ENCODE measurements at places on chromosomes 1 and 21.

DNA sequence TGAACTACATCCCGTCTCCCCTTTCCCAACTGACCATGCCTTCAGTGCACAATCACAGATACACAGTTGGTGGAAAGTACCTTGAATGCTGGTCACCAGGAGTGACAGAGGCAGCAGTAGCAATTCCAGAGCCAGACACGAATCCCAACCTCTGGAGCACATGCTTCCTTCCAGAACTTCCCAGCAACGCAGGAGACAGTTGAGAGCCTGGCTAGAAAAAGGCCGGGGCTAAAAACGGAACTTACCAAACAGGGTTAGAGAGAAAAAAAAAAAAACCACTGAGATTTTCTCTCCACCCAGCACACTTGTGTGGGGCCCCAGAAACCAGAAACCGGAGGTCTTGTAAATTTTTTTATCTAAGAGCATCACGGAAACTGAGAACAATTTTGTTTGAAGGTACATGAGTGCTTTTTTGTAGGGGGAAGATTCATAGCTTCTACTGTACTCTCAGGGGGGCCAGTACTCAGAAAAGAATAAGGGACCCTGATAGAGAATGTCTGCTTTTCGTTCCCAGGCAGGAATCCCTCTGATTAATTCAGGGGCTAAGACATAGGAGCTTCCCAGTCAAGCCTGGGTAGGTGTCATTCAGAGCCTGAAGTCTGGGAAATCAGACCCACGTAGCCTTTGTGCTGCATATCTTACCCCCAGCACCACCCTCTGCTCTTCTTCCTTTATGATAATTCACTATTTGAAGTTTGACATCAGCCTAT lies at the start of gene CD48:
TSS of gene CD48 (minus strand) at position 221 of the 710 bp plus-strand sequence. CDS start at position 162, 59 bp downstream.
- DNase-seq, result no peak

GRCh38 chr1:223513309-223513708 lies 120.1 kb downstream of the CCDC185 start:
- DNase-seq, result no peak

DNA sequence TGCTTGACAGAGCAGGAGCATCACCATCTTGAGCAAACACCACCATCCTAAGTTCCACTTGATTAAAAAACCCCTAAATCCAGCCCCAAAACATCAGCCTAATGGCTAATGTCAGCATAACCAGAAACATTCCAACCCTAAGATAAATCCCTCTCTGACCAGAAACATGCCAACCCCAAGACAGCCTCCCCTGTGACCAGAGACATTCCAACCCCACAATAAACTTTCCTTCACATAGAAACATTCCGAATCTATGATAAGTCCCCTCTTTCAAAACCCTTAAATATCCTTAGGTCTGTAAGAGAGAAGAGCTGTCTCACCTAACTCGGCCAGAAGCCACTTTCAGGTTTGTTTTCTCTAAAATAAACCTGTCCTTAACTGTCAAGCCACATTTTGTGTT lies 17.4 kb upstream of the SLC2A5 start:
- no peak for DNase-seq

DNA sequence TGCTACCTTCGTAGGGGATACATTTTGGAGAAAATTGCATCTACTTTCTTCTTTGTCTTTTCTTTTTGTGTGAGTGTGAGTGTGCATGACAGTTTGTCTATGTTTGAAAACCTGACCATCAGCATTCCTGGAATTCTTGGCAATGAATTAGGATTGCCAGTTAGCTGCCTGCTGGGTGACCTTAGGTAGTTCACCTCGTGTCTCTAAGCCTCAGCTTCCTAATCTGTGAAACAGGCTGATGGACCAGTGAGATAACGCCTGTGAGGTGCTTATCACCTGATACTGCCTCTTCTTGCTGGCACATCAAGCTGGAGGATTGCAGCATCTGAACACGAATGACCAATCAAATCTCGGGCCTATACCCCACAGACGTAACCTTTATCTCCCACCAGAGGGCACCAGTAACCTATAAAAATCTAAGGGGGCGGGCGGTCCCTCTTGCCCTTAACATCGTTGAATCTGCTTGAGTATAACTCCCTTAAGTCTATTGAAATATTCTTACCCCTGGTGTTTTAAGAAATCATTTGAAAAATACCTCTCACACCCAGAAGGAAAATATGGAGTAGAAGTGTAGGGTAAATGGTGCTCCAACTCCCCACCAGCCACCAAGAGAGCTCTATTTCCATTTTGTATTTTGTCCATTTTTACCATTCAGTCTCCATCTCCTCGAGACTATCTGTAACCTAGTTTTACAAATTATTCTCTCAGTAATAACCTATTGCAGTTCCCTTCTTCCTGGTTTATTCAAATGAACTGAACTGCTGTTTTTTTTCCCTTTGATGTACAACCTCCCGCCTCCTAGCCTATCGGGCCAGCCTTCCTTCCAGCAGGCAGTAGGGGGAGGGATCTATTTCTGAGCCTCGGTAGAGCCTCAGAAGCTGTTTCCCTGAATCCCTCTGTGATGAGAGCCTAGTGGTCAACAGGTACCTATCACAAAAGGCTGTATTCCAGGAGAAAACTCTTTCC lies 49.7 kb downstream of the MDM4 start:
- DNase-seq, result peak; percentile 74
